Stimulated activated CD4-positive, alpha-beta T cell treated with anti-CD3 and anti-CD28 coated beads, Interleukin-1b, Interleukin-23, amount 100 ng/mL, for 4 hours (primary cell): ENCODE measurements at places on chromosomes 7 and 10.

DNA sequence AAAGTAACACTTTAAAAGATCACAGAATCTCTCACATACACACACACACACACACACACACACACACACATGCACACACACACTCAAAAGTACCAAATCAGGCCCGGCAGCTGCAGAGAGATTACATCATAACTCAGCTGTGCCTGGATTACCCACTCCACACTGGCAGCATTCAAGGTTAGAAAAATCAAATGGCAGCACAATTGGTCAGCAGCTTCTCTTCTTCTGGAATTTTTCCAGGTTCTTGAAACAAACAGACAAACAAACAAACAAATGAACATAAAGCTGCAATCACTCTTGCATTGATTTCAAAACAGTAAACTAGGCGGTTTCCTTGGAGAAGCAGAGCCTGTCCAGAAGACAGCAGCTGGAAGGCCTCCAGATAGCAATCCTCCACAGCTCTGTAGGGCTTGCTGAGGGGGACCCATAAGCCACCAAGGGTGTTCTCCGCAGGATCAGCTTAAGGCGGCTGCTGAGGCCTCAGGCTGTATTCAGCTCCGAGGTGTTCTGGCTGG, 24.5 kb upstream of the FAM133B start:
- DNase-seq, result no peak

GRCh38 chr10:118259288-118259906, 82.7 kb downstream of the FAM204A start:
- peak; percentile 3 for DNase-seq

- no peak for DNase-seq
Measured at GRCh38 chr7:83289419-83289993, 126.8 kb upstream of the PCLO start.

GRCh38 chr7:66182920-66183319, 22.2 kb upstream of the TPST1 start:
- DNase-seq, result no peak

DNA sequence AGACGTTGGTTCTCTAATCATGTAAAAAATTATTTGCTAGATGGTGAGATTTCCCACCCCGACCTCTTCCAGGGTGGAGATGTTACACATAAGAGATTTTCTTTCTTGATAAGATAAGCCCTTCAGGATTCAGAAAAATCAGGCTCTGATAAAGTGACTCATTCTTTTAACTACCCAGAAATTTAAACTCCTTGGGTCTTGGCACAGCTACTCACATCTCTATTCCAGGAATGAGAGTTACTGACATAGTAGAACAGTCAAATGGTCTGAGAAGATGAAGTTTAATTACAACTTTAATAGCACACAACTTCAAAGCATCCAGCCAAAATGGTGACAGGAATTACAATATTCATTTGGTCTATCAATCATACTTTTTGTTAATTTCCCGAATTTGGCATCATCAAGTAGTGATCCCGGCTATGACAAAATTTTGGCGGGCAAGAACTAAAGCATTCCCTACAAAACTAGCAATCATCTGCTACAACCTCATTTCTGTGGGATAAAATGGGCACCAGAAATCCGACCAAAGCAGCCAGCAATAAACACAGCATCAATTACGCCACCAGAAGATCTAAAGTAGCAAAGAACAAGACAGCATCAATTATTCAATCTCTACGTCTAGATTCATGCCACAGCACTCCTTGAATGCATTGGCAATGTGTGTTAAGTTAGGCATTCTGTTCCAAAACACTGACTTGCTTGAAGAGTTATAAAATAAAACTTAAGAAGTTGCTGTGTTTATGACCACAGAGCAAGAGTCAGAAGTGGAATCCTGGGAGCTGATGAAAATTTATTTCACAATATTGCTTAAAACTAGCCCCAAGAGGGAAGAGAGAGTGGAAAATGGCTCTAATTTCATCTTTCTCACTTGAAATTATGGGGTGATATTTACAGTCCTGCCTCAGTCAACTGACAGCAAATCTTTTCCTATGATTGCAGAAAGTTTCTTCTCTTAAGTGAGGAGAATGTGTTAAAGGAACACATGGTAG, 565.7 kb upstream of the ANKRD30A start:
- DNase-seq, result no peak

DNA sequence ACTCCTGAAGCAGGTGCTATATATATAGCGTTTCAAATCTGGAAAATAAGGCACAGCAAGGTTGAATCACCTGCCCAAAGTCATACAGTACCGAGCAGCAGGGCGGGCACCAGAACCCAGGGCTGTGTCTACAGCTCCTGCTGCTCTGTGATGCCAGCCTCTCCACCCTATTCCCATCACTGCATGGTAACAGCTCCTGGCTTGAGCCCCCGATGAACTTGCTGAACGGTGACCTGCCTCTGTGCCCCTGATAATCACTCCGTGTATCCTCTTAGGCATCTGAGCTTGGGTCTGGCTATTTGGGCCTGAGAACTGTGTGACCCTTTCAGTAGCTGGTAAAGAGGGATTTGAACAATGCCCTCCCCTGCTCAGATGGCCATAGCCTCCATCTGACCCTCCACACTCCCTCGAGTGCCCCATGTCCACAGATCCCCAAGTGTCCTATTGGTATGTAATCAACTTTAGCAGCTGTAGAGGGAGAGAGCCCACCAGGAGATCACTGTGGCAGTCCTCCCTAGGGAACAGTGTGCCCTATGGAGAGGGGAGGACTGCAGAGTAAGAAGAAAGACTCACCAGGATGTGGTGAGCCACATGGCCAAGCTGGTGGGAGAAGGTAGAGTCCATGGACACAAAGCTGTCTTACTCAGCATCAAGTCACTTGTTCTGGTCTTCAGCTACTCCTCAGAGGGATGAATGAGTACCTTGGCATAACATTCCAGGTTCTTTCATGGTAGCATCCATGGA, 1.1 kb upstream of the ARHGAP22 start:
- no peak for DNase-seq

GRCh38 chr7:51366930-51367613, 50.5 kb upstream of the COBL start:
- DNase-seq, result no peak

DNA sequence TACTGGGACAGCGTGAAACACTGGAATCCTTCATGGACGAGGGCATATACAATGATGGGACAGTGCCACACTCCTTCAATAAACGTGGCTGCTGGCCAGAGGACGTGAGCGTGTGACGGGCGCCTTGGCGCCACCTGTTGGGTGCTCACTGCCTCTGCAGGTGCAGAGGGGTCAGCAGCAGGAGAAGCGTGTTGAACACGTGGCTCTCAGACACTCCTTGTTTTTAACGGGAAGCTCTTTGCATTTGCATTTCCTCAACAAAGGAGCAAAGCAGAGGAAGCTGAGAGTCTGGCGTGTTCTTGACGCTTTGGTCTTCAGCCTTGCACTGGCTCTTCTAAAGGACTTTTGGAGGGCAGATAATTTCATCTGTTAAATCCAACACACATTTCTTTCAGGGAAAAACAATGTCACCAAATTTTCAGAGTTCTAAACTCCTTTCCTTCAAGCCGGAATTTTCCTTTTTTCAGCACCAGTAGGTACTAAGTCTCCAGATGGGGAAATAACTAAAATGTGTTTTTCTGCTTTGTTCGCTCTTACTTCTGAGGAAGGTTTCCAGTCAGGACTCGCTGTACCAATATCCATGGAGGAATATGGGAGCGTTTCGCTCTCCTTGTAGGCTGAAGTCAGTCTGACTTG, 2.9 kb upstream of the GET4 start:
- peak; percentile 55 for DNase-seq

DNA sequence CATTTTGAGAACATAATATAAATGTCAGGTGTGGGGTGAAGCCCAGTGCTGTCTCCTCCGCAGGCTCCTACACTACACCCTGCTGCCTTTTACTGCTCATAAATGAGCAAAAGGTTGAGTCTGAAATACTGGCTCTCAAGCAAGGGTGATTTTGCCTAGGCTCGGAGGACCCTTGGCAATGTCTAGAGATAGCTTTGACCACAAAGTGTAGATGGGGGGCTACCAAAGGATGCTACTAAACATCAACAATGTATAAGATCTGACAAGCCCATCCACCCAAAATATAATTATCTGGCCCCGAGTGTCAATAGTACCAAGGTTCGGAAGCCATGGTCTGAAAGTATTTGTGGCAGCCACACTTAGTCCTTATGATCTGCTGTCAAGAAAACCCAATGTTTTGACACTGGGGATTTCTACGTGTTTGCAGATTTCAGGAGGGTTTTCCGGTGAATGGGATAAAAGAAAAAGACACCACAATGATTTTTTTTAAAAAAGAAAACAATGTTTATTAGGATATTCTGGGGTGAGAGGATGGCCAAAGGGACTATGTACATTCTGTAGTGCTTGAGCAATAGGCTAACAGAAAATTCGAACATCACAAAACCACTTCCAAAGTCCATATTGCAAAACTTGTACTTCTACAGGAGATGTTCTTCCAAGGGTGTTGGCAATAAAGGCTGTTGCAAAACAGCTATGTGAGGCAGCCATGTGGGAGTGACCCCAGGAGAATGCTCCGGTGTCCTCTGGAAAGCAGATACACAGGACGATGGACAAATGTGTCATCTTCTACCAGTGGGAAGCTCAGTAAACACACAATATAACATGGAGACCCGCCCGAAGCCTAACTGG, 216.3 kb downstream of the GFRA1 start:
- no peak for DNase-seq

DNA sequence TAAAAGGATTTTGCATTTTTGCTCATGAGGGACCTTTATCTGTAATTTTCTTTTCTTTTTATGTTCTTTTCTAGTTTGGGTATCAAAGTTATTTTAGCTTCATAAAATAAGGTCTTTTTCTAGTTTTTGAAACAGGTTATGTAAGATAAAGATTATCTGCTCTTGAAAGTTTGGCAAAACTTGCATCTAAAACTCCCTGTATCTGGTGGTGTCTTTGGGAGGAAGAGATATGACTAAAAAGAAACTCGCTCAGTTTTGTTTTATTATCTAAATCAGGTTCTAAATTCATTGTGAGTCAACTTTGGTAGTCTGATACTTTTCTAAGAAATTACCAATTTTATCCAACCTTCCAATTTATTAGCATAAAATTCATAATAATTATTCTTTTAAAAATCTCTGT, 55.1 kb downstream of the VCL start:
- no peak for DNase-seq

DNA sequence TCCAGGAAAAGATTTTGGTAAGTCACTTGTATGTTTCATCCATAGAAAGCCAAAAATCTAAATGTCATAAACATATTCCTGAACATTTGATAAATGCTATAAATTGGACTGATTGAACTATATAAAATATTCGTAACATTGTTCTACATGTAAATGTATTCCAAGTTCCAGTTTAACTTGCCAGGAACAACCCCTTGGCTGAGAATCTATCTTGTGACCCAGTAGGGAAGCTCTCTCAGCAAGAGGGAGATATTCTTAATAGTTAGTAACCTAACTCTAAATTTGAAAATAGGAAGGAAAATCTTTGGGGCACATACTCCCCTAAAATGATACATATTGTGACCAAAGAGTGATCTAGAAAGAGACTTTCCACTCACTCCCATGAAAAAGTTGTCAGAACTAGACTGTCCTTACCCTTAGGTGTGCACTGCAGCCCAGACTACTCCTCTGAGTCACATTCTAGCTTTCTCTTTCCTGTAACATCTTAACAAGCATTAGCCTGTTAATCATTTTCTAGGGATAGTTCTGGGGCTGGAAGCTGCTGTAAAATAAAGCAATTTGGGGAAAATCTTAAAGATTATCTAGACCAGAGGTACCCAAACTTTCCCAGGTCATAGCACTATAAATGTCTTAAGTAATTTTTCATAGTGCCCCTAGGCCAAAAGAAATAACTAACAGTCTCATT, 73.7 kb upstream of the SKAP2 start:
- DNase-seq, result no peak

DNA sequence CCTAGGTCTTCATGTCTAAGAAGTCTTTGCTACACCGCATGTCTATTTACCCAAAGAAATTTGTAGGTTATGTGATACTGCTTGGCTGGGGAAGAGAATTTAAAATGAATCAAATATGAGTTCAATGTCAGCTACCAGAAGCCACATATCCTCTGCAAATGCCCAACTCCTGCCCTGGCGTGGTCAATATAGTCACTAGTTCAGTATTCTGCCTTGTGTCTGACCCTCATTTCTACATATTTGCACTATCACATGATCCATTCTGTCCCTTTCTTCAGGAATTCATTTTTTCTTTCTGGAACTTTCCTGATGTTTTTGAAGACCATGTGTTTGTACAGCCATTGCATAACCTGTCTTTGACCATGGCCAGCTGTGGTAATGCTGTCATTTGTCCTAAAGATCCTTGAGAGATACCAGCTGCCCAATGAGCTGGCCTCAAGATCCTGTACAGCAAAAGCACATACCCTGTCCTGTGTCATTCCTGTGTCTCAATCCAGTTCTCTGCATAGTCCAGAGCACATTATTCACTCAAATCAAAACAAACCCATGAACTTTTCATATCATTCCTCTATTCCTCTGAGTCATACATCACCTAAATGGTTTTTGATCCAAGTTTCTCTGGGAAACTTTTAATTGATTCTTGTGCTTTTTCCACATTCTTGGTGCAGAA, 524.5 kb downstream of the PARD3 start:
- DNase-seq, result no peak

DNA sequence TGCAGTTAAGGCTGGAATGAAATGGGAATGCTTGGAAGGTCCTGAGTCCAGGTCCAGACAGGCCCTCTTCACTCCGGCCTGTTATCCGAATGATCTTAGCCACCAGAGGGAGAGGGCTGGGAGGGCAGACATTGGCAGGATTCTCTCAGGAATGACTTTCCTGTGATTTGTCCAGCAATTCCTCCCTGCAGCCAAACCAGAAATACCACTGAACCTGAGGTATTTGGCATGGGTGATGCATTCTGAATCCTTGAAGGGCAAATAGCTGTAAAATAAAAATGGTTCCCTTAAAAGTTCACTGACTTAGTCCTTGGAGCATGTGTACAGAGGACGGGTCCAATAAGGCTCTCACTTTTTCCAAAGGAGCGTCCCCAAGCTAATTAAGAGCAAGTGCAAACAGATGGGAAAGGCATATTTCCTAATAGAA, 77.5 kb upstream of the HABP2 start:
- DNase-seq, result no peak

DNA sequence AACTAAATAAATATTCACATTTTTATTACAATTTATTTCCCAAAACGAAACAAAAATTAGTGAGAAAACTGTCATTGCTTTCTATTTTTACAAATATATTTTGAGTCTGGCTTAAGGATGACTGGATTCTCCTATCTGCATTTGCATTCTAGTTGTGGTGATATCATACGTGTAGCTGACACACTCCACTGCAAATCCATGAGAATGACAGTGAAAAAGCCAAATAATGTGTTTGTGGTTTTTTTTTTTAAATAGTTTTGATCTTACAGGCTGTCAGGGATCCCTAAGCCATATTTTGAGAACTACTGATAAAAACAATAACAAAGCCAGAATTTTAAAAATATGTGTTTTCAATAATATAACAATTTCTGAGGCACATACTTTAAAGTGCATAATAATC, 5.8 kb upstream of the STAMBPL1 start:
- no peak for DNase-seq

DNA sequence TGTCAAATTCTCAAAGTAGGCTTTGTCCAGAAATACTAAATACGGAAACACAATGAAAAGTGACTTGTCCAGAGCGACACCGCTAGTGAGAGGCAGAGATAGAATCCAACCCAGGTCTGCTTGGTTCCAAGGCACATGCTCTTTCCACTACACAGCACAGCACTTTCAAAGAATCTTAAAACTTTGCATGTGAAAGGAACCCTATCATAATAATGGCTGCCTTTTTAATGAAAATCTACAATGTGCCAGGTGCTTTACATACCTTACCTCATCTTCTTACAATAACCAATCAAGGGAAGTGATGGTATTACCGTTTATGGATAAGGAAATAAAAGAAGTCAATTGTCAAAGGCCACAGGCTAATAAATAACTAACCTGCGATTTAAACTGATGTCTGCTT, 2.6 kb downstream of the CHCHD3 start:
- no peak for DNase-seq

GRCh38 chr10:11050301-11051287, 32.9 kb downstream of the CELF2 start:
- no peak for DNase-seq
